ENCODE measurements at places on chromosomes 7 and 10.

GRCh38 chr10:62017491-62017870 is 116.0 kb downstream of the ARID5B start:
- no peak overlapping the region for H3K4me3 ChIP-seq
- H3K27ac ChIP-seq, result peak overlapping the region; percentile 26
- no peak for DNase-seq
- H3K36me3 ChIP-seq, result peaks cover 6% of the 10 kb centered on the region

- peak overlapping the region; percentile 97 for H3K4me3 ChIP-seq
- no peaks in the 10 kb centered on the region for H3K27me3 ChIP-seq
- H3K36me3 ChIP-seq, result peaks cover 2% of the 10 kb centered on the region
- peaks cover 35% of the 10 kb centered on the region for H3K4me1 ChIP-seq
These were observed 771 bp downstream of the PHYHIPL start for GRCh38 chr10:59177031-59177797.

- H3K4me1 ChIP-seq, result 0 out of 2 replicates have a peak, but pooled peaks cover 9% of the 10 kb centered on the region
- H3K4me3 ChIP-seq, result no peak overlapping the region
- no peaks in the 10 kb centered on the region for H3K36me3 ChIP-seq
- H3K27ac ChIP-seq, result no peak overlapping the region
- no peaks in the 10 kb centered on the region for H3K27me3 ChIP-seq
These were observed 77.5 kb upstream of the EEPD1 start for GRCh38 chr7:36075561-36075960.

GRCh38 chr7:2260820-2261219 is 18.8 kb downstream of the NUDT1 start:
- no peak overlapping the region for H3K27ac ChIP-seq
- no peak for DNase-seq
- H3K27me3 ChIP-seq, result no peaks in the 10 kb centered on the region
- no peaks in the 10 kb centered on the region for H3K4me1 ChIP-seq
- H3K36me3 ChIP-seq, result 0 out of 2 replicates have a peak, but pooled peaks cover 1% of the 10 kb centered on the region
- H3K4me3 ChIP-seq, result no peak overlapping the region

GRCh38 chr7:13062631-13063030 is 375.2 kb downstream of the ARL4A start:
- H3K4me1 ChIP-seq, result no peaks in the 10 kb centered on the region
- no peaks in the 10 kb centered on the region for H3K27me3 ChIP-seq
- H3K27ac ChIP-seq, result no peak overlapping the region
- no peak for DNase-seq

GRCh38 chr10:63866747-63867140 is 345.5 kb downstream of the REEP3 start:
- H3K27ac ChIP-seq, result no peak overlapping the region
- H3K4me3 ChIP-seq, result no peak overlapping the region
- peaks cover 2% of the 10 kb centered on the region for H3K27me3 ChIP-seq
- H3K4me1 ChIP-seq, result peaks cover 7% of the 10 kb centered on the region
- DNase-seq, result no peak

DNA sequence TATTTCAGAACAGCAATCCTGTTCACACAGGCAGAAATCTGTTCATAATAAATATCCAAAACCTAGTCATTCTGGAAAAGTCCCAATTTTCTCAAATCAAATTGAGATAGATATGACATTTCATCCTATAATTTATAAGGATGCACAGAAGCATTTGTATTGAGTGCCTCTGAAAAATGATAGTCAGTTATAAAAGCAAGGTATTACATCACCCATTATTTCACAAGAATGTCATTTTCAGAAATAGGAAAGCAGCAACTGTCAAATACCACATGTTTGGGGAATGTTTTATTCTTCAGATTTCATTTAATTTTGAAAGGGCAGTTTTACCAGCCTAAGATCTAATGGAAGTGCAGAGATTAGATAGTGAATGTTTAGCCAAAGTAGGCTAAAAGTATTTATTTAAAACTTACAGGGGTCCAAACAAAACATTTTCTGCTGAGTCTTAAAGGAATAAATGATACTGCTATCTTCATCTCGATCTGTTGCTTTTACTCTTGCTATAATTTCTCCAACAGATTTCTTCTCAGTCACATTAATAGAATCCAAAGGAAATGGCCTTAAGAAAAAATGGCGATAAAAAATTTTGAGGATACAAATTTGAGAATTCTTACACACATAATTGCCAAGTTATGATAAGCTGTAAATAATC is 185.8 kb downstream of the HGF start:
- no peaks in the 10 kb centered on the region for H3K36me3 ChIP-seq
- no peaks in the 10 kb centered on the region for H3K4me1 ChIP-seq
- no peak overlapping the region for H3K4me3 ChIP-seq
- H3K27ac ChIP-seq, result no peak overlapping the region
- DNase-seq, result no peak
- no peaks in the 10 kb centered on the region for H3K27me3 ChIP-seq

- H3K27ac ChIP-seq, result no peak overlapping the region
- DNase-seq, result no peak
- no peak overlapping the region for H3K4me3 ChIP-seq
- no peaks in the 10 kb centered on the region for H3K27me3 ChIP-seq
- H3K4me1 ChIP-seq, result no peaks in the 10 kb centered on the region
- no peaks in the 10 kb centered on the region for H3K36me3 ChIP-seq
These were observed 22.1 kb upstream of the PPP1R17 start for GRCh38 chr7:31664890-31665289.

- DNase-seq, result no peak
- H3K4me1 ChIP-seq, result no peaks in the 10 kb centered on the region
- no peak overlapping the region for H3K4me3 ChIP-seq
These were observed 332.0 kb upstream of the GALNT17 start for GRCh38 chr7:70799841-70800405.

- H3K27ac ChIP-seq, result no peak overlapping the region
- no peak for DNase-seq
- no peaks in the 10 kb centered on the region for H3K36me3 ChIP-seq
These were observed 146.2 kb upstream of the RET start for GRCh38 chr10:42930516-42931192.

DNA sequence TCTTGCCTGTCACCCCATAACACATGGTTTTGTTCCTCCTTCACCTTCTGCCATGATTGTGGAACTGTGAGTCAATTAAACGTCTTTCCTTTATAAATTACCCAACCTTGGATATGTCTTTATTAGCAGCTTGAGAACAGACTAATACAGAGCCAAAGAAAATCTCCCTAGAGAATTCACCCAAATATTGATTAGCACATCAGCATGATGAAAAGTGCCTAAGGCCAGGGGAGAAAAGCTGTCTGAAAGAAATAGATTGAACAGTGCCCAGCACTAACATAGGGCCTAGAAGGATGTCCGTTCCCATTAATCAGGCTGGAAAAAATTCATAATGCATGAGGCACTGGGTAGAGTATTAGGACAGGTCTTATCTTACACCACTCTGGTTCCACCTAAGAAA is 111.9 kb upstream of the CALN1 start:
- H3K27me3 ChIP-seq, result no peaks in the 10 kb centered on the region
- no peaks in the 10 kb centered on the region for H3K4me1 ChIP-seq
- H3K27ac ChIP-seq, result no peak overlapping the region
- H3K36me3 ChIP-seq, result no peaks in the 10 kb centered on the region
- H3K4me3 ChIP-seq, result no peak overlapping the region

GRCh38 chr10:78359640-78360091 is 326.0 kb downstream of the RPS24 start:
- no peaks in the 10 kb centered on the region for H3K27me3 ChIP-seq
- H3K27ac ChIP-seq, result no peak overlapping the region
- H3K4me1 ChIP-seq, result no peaks in the 10 kb centered on the region
- H3K4me3 ChIP-seq, result no peak overlapping the region

DNA sequence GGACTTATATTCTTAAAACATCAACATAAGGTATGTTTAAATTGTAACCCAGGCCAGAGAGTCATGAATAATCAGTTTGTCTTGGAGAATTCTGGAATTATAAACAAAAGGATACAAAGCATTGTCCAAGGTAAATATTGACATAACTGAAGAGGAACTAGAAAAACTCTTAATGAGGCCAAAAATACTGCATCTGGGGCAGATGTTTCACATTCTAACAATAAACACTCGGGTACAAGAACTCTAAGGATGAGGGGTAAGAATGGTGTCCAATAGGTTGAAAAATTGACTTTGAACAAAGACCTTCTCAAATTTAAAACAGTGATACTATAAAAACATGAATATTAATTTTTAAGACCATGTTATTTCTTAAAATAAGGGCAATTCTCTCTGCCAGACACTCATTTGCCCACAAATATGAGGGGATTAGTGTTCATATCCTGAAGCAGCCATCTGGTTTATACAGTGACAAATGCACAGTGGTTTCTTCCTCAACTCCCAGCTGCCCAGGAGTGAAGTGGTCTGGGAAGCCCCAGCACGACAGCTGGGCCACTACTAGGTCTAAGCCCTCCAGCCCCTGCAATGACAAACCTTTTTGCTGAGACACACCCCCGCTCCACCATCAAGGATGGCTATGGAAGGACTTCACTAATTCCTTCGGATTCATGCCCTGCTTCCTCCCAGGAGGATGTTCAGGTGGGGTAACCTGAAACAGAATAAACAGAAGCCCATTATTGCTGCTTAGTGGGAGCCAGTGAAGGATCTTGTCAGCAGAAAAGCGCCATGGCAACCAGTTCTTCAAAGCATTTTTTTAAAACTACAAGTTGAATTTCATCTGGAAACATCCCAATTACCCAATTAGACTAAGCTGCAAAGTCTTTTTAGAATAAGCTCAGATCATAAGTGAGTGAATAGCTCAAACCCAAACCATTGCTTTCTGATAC is 107.5 kb upstream of the ARID5B start:
- DNase-seq, result no peak
- H3K36me3 ChIP-seq, result no peaks in the 10 kb centered on the region
- H3K4me3 ChIP-seq, result no peak overlapping the region
- peaks cover 23% of the 10 kb centered on the region for H3K4me1 ChIP-seq
- no peaks in the 10 kb centered on the region for H3K27me3 ChIP-seq

DNA sequence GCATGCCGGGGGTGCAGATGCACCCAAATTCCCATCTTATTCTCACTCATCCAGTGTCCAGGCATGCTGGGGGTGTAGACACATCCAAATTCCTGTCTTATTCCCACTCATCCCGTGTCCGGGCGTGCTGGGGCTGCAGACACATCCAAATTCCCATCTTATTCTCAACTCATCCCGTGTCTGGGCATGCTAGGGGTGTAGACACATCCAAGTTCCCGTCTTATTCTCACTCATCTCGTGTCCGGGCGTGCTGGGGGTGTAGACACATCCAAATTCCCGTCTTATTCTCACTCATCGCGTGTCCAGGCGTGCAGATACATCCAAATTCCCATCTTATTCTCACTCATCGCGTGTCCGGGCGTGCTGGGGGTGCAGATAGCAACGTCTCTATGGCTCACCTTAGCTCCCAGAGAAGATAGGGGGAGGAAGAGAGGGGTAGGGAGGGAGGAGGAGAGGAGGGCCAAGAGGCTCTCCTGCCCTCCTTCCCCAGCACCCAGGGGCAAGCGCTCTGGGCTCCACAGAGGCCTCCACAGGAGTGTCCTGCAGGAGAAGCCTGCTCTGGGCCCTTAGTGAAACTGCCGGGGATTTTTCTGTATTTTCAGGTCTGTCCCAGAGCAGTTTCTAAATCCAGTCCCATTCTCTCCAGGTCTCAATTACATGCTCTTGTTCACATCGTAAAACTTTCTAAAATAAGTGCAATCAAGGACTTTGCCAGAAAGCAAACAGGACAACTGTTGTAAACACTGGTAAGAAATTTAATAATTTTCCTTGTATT is 210.8 kb downstream of the DIP2C start:
- peak overlapping the region; percentile 25 for H3K27ac ChIP-seq
- H3K27me3 ChIP-seq, result no peaks in the 10 kb centered on the region
- no peaks in the 10 kb centered on the region for H3K4me1 ChIP-seq
- no peak overlapping the region for H3K4me3 ChIP-seq
- no peak for DNase-seq
- H3K36me3 ChIP-seq, result no peaks in the 10 kb centered on the region

DNA sequence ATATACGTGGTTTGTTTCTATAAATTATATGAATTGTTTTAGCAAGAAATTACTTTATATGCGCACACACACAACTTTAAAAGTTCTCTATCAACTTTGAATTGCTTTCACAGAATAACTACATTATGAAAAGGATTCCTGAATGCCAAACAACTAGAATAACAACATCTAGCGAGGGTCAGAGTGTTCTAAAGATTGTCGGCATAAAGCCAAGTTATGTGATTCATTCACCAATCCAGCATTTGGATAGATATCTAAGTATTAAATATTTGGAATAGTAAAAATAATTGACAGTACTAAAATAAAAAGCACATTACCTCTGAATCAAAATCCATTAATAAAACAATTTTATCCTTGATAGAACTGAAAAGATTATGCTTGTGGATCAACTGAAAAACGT is 125.3 kb upstream of the AMPH start:
- H3K27ac ChIP-seq, result no peak overlapping the region
- no peaks in the 10 kb centered on the region for H3K4me1 ChIP-seq
- H3K4me3 ChIP-seq, result no peak overlapping the region
- no peaks in the 10 kb centered on the region for H3K36me3 ChIP-seq
- H3K27me3 ChIP-seq, result no peaks in the 10 kb centered on the region

DNA sequence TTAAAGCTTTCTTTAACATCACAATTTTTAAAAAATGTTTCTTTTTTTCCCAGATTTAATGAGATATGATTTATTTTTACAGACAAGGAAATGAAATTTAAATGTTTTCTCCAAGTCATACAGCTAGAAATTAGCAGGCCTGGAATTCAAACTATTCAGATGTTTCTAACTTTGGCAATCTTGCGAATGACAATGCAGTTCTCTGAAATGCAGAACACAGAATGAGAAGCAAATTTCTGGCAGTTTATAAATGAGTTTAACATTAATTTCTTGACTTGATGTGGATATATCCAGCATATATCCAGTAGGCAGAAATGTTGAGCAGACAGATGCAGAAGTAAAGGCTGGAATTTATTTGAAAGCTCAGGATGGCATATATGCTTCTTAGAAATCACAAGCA is 227.5 kb downstream of the THSD7A start:
- H3K4me1 ChIP-seq, result no peaks in the 10 kb centered on the region
- H3K27me3 ChIP-seq, result no peaks in the 10 kb centered on the region
- H3K4me3 ChIP-seq, result no peak overlapping the region
- no peaks in the 10 kb centered on the region for H3K36me3 ChIP-seq
- DNase-seq, result no peak
- H3K27ac ChIP-seq, result no peak overlapping the region

DNA sequence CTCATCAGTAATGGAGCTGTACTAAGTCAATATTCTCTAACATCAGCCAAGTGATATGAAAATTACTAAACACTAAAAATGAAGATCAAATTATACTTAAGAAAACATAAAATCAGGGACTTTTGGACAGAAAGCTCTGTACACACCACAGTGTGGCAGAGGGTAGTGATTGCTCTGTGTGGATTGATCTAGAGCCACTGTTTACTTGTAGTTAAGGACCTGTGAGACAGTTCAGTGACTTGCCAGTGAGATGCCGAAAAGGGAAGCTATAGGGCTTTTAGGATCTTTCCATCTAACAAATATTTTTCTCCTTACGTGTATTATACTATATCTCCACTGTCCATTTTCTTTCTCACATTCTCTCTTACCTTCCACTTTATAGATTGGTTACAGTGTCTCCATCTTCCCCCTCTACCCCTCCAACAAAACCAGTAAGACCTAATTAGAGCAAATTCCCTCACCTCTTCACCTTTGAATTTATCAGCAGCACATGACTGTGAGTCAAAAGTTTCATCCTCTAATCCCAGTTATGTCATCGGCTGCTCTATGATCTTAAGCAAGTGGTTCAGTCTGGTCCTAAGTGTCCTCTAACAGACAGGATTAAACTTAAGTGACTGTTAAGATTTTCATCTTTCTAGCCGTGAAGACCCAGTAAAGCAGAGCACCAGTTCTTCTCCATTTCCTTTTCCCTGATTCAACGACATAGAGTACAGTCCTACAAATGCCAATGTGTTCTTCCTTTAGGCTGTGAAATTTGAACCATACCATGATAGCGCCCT is 6.9 kb downstream of the PIK3CG start:
- H3K4me1 ChIP-seq, result no peaks in the 10 kb centered on the region
- DNase-seq, result no peak
- no peaks in the 10 kb centered on the region for H3K27me3 ChIP-seq
- no peak overlapping the region for H3K4me3 ChIP-seq
- H3K36me3 ChIP-seq, result no peaks in the 10 kb centered on the region
- no peak overlapping the region for H3K27ac ChIP-seq
